Cardiac septum (tissue), 1 donor: ENCODE measurements at places on chromosomes 5 and 9. TPM values are rescaled to one million over a fixed set of nuclear protein-coding genes. Genes with fewer than 3 reads are reported as not detected.

The MRPL22 gene
- 60.8 TPM for total RNA-seq

GRCh38 chr9:114791736-114792135, 14.1 kb downstream of the TNFSF15 start:
- DNase-seq: no peak

DNA sequence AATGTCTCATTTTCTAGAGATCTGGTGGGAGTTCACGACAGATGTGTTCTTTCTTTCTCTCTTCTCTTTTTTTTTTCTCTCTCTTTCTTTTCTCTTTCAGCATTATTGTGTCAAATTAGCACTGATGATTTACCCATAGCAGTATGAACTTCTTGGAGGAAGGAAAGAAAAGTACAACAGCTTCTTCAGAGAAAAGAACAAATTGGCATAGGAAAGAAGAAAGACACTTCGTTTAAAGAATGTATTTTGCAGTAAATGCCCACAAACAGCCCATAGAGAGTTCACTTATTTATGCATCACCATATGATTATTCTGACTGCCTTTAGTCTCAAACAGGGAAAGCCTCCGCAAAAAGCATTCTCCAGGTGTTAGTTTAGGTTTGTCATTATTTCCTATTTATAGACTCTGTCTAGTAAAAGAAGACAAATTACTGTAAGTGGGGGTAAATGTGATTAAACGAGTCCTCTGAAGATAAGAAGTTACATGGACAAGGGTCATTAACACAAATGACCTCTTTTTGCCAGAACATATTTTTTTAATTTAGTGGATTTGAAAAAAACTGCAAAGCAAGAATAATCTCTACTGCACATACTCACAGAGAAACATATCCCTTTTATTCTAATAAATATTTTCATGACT, 68.0 kb downstream of the POU5F2 start:
- no peak for DNase-seq

The RXRA gene
- 42.6 TPM for total RNA-seq

The CARD9 gene
- total RNA-seq: 0.70 TPM

The SOWAHA gene
- 0.08 TPM for total RNA-seq

The SLCO6A1 gene
- not detected for total RNA-seq

The SLC6A7 gene
- total RNA-seq: not detected
